ENCODE measurements at places on chromosomes 2 and 18.
A peak's percentile ranks its signal among the peaks of the same experiment; 100 is the strongest.

GRCh38 chr2:158823486-158824237 lies 28.5 kb downstream of the DAPL1 start:
- no peak for DNase-seq

GRCh38 chr2:198448789-198449188 lies 644.4 kb downstream of the PLCL1 start:
- no peak for DNase-seq

- no peak for DNase-seq
Observed at GRCh38 chr2:88698027-88698413, 6.5 kb downstream of the RPIA start.

- DNase-seq, result no peak
Observed at GRCh38 chr2:83823229-83823628, 635.9 kb downstream of the SUCLG1 start.

DNA sequence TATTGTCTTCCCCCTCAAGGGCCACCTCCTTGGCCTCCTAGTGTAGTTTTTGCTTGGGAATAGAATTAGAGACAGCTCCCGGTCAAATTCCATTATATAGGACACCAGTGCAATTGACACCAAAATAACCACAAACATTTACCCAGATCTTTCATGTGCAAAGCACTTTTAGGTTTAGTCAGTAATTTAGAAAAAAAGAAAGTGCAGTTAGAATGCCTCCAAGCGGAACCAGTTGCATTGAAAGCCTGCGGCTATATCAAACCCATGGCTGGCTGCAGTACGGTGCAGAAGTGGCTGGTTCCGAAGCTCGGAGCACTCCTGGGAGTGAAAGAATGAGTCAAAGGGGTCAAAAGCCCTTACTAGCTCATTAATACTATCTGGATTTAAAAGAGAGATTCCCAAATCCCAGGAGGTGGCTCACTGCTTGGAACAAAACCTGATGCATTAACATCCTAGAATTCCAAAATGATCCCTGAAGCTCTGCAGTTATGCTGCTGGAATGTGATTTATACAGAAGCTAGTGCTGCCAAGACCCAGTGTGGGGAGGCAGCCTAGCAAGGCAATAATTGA lies 432.2 kb upstream of the KLHL29 start:
- DNase-seq, result no peak

GRCh38 chr2:165281387-165281786 lies 42.2 kb downstream of the SCN2A start:
- no peak for DNase-seq

GRCh38 chr2:33681364-33681757 lies 82.3 kb upstream of the FAM98A start:
- DNase-seq, result peak; percentile 64

DNA sequence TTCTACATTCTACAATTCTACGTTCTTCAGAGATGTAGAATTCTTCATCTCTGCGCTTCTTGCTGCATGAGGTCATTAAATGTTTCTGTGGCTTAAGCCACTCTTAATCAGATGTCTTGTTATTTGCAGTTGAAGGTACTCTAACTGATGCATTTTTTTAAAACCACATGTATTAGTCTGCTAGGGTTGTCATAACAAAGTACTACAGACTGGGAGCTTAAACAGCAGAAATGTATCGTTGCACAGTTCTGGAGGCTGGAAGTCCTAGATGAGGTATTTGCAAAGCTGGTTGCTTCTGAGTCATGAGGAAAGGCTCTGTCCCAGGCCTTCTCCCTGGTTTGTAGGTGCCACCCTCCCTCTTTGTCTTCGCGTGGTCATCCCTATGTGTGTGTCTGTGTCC lies 176.3 kb upstream of the GLI2 start:
- no peak for DNase-seq

- peak; percentile 3 for DNase-seq
Observed at GRCh38 chr2:83054751-83055150, 1404.3 kb downstream of the SUCLG1 start.

DNA sequence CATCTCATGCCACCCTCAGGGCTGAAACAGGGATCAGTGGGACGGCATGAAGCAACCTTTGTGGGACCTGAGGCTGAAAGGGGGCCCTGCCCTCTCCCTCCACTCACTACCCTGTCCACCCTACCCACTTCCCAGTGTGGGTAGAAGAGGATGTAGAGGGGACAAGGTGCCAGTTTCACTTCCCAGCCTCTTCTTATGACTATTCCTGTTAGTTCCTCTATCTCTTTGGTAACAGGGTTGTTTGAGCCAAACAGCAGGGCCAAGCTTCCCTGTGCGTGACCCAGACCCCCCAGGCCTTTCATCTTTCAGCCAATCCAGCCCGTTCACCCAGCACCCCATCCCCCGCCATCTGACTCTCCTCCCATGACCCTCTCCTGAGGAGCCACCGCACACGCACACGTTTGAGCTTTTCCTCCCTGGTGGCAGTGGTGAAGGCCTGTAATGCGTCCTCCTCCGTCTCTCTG lies 82.3 kb downstream of the STPG4 start:
- DNase-seq, result no peak

Data from dermis blood vessel endothelial cell (primary cell).